ENCODE measurements at places on chromosomes 2 and 18.

GRCh38 chr18:74579496-74580065 lies 18.1 kb upstream of the ZNF407 start:
- no peak for DNase-seq

DNA sequence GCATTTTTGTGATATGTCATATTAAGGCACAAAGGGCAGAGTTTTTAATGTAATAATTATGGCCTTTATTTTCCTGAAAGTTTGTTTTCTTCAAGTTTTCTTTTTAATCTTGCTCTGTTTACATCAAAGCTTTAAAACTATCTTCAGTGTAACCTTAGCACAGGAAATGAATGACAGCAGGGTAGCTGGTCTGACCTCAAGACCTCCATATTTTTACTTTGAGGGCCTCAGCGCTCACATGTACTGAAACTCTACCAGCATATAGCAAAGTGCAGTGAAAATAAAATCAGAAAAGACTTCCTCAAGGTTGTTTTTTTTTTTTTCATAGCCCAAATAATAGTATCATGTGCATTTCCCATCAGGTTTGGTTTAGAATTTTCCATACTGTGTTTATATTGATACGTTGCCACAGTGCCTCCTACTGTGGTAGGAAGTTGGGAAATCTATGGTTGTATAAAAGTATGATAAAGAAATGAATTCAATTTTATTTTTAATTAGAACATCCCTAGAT lies 163.4 kb downstream of the UBE2E3 start:
- no peak for DNase-seq

DNA sequence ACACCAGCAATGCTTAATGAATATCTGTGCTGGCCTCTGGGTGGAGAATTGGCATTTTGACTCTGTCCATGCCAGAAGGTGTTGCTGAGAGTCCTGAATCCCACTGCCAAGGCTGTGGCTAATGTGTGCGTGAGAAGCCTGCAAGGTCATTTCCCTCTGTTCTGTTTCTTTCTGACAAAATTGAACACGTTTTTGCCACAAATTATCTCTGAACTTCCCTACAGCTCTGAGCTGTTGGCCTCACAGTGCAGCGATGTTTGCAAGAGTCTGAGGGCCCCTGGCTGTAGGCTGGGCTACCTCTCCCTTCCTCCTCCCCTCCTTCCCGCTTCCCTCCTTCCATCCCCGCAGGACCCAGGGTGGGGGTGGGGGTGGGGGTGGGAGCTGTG lies 154.1 kb upstream of the HS6ST1 start:
- no peak for DNase-seq

- DNase-seq: no peak
Observed at GRCh38 chr18:8984131-8984721, 118.3 kb upstream of the NDUFV2 start.

DNA sequence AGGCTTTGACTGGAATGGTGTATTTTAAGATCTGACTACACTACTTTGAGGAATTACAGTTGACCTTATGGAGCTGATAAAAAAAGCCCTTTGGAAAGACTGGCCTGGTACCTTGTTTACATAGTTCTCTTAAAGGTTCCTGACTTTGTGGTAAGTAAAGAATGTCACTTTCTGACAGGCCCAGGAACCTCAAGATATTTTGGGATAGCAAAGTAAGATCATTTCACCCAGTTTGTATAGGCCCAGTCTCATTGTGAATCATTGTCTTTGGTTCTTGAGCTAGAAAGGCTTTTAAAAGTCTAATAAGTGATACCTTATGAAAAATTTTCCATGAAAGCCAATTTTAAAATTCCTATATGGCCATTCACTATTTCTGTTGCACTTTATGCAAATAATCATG lies 316.3 kb upstream of the LRRTM4 start:
- no peak for DNase-seq

DNA sequence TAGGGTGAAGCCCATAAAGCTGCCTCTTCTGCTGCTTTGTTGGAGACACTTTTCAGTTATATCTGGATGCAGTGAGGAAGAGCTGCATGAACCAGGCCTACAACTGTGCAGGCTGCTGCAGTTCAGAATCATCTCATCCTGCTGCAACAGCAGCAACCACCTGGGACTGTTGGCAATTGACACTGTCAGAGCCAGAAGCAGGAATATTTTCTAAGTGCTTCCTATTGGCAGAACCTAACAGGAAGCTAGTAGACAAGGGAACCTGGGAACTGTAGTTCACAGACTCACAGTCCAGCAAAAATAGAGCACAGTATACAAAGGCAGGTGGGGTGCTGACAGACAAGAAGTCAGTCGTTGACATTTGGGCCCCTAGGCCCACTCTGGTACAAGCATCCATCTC lies 452.9 kb upstream of the SPRED2 start:
- no peak for DNase-seq

DNA sequence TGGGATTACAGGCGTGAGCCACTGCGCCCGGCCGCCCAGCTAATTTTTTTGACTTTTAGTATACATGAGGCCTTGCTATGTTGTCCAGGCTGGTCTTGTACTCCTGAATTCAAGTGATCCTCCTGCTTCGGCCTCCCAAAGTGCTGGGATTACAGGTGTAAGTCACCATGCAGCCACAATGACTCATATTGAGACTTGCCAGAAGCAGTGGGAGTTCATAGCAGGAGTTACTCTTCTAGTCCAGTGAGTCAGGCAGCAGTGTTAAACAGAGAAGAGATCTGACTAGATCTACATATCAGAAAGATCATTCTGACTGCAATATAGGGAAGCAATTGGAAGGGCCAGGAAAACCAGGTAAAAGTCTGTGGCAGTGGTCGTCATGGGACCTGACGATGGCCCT lies 1.5 kb upstream of the FLACC1 start:
- no peak for DNase-seq

DNA sequence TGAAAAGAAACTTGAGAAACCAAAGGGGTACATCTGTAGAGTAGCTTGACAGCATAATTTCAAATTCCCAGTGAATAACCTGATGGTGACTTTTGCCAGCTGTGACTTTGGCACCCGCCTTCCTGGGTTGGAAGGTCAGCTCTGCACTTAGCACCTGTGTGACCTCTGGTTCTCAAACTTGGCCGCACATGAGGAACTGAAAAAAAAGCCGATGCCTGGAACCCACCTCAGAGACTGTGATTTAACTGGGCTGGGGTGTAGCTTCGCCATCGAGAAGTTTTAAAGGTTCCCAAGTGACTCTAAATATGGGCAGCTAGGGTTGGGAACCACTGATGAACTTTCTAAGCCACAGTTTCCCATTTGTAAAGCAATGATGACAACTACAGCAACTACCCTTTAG lies 6.5 kb downstream of the EFEMP1 start:
- no peak for DNase-seq

DNA sequence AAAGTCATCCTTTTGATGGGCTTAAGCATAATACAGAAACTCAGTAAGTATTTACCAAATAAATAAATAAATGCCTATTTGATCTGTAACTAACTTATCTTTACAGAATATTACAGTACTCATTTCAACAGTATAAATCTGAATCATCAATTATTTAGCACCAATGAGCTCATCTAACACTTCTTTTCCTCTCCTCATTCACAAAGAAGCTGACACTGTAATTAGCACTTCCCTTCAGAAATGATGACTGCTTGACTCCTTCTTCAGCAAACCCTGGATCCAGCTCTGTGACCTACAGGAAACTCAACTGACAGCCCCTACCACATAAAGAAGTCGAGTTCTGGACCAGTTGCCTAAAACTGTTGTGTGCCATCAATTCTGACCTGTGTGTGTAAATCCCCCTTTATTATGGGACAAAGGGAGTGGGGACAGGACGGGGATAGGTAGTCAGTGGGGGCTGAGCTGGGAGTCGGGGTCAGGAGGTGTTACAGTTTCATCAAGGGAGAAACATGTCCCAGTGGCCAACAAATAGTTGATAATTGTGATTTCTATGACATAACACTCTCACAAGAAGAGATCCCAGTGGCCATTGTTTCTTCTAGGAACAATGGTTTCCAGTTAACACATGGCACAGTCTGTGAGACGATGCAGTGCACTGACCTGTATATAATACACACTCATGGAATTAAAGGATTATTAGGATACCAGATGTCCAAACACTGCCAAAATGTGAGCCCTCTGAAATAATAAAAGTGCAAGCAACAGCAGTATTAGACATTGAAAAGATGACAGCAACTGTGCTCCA lies 68.7 kb downstream of the STK39 start:
- DNase-seq: no peak

GRCh38 chr2:6526093-6526824 lies 339.4 kb downstream of the CMPK2 start:
- DNase-seq: no peak

DNA sequence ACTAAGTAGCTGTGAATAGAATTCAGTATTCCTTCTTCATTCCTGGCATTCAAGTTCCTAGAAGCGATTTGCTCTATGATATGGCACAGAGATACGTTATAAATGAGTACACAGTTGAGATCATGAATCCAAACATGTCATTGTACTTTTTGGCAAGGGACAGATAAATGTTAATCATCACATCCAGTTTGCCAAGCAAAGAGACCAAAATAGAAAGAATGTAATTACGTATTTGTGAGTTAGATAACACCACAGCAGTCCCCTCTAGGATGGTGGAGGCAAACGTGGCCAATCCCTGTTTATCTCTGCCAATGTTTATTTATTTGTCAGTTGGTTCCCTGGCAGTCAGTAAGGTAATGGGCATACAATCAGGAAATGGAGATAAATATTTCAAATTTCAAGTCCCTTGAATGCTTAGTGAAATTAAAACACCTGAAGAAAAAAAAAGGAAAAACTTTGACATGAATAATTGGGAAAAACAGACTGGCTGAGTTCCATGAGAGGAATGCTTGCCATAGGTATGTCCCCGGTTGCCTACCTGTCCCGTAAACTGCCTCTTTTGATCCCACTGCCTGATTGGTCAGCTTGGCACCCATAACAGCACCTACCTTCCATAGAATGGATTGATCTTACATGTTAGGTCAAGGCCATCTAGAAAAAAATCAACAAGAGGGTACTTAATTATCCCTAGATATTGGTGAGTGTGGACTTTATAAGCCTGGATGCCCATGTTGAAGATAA lies 451.1 kb upstream of the NETO1 start:
- no peak for DNase-seq

GRCh38 chr2:158006961-158007719 lies 94.5 kb upstream of the UPP2 start:
- no peak for DNase-seq

DNA sequence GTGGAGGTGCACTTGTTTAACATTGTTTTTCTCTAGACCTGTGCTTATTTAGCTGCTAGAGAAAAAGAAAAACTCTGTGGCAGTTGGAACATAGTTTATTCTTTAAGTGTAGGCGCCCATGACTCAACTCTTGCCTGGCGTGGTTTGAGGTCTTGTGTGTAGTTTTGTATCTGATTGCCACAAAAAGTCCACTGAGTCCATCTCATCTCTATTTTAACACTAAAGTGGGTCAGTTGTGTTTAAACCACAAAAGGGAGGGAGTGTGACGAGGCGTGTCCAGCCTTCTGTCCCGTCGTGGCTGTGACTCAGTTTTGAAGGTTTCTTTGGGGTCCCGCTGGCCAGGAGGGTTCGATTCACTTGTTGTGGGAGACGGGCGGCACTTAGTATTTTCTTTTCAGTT lies 15.3 kb upstream of the UGT1A9 start:
- no peak for DNase-seq

DNA sequence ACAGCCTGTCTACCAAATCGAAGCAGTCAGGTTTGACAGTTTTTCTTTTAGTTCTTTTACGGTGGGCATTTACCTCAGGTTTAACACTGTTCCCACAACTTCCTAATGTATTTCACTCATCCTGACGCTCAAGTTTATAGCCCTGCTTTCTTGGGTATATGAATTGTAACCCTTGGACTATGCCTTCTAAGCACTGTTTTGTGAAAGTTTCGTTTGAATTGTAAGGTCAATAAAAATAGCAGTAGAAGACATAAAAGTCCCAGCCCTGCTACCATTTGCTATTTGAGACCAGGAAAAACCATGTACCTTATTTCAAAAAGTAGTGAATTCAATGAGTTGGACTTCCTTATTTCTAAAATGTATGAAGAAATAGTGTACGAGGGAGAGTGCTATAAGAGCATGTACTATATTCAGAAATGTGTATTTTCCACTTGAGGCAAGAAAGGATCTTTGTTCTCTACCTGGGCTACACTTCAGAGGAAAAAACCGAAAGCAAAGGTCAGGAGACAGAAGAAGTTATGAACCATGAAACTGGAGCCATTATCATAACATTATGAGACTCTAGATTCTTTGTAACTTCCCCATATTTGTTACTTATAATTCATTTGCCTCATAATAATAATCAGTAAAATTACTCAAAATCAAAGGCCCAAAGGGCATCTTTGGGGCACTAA lies 1.9 kb upstream of the ZC3H15 start:
- DNase-seq: no peak

DNA sequence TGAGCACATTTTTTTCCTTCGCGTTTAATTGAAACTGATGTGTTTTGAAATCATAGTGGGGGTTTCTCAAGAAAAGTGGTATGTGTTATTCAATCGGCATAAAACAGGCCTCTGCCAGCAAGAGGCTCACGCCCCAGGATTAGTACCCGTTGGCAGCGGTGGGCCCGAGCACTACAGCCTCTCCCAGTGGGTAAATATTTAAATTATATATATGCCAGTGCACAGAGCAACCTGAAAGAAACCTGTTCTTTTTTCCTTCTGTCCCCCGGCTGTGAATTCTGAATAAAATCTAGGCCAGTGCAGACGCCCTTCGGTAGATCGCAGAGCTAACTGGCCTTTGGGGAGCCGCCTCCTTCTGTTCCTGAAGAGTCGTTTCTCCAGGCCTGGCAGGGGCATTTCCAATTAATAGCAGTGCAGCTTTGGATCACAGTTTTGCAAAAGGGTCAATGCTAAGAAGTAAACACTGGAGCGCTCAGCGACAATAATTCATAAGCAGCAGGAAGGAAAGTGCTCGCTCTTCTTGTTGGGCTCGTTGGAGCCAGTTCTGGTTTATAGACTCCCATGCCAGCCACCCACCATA lies 202.8 kb upstream of the SALL3 start:
- DNase-seq: no peak

- DNase-seq: no peak
Observed at GRCh38 chr2:18763338-18763737, 174.0 kb upstream of the NT5C1B start.

- DNase-seq: no peak
Observed at GRCh38 chr2:85878719-85879370, 9.9 kb downstream of the ST3GAL5 start.

- no peak for DNase-seq
Observed at GRCh38 chr2:173968551-173968950, 3.4 kb upstream of the SP3 start.

DNA sequence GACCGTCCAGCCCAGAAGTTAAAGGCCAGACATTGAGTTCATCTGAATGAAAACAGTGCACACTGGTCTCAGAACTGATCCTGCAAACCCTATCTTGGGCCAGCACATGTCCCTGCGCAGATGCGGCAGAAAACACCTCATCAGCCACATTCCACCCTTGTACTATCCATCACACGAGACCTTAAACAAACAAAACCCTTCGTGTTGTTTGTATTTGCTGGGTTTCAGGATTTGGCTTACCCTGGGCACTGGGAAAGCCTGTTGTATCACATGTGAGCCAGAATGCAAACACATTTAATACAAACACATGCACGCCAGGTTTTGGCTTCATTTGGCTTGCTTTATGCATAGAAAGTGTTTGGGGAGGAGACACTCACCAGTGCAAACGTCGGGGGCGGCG lies 12.5 kb downstream of the WIPF1 start:
- DNase-seq: no peak
